ENCODE measurements at places on chromosomes 16 and 17.
A peak's percentile ranks its signal among the peaks of the same experiment; 100 is the strongest.

DNA sequence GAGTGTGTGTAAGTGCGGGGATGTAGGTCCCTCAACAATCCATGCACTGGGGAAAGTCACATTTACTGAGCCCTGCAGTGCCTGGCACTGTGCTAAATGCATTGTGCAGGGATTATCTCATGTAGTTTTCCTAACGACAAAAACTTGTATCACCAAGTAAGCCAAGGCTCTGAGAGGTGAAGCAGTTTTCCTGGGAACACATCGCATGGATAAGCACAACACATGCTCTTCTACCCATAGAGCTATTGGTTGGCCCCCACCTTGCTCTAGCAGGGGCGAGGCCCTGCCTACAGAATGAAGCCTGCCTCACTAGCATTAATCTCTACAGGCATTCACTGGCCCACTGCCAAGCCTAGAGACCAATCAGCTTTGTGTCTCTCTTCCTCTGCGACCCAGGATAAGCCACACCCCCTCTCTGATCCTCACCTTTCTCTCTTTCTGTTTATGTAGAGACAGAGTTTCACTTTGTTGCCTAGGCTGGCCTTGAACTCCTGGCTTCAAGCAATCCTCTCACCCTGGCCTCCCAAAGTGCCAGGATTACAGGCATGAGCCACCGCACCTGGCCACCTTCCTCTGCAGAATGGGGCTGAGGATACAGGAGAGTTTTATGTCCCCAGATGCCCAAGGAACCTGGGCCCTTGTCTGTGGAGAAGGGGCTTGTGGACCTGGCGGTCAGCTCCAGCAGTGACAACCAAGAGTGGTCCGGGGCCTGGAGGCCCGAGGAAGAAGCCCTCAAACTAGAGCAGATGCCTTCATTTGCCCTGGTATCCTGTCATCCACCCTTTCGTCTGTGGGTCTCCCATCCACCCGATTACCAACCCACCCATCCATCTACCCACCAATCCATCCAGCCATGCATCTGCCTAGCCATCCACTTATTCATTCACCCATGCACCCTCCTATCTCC is 12.8 kb downstream of the CDH16 start:
- DNase-seq: no peak

DNA sequence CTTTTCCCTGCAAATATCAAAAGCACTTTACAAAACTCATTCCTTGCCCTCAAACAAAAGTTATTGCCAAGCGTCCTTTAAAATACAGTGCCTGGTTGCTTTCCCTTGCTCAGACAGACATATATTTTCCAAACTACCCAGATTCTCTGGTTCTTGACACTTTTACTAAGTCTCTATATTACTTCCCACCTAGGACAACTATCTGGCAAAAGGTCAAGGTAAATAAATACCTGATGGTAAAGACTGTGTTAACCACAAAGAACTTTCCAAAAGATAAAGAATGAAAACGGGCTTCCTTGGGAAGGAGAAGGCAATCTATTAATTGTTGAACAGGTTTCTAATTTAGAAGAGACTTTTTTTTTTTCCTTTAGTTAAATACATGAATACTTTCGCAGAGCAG is 1.9 kb downstream of the HS3ST3A1 start:
- no peak for DNase-seq

GRCh38 chr17:31497994-31498826 is 106.7 kb downstream of the RAB11FIP4 start:
- DNase-seq: no peak

- DNase-seq: no peak
These were observed 10.9 kb downstream of the JPT2 start for GRCh38 chr16:1688807-1689560.

GRCh38 chr17:27563532-27563931 is 67.5 kb upstream of the LGALS9 start:
- DNase-seq: no peak

DNA sequence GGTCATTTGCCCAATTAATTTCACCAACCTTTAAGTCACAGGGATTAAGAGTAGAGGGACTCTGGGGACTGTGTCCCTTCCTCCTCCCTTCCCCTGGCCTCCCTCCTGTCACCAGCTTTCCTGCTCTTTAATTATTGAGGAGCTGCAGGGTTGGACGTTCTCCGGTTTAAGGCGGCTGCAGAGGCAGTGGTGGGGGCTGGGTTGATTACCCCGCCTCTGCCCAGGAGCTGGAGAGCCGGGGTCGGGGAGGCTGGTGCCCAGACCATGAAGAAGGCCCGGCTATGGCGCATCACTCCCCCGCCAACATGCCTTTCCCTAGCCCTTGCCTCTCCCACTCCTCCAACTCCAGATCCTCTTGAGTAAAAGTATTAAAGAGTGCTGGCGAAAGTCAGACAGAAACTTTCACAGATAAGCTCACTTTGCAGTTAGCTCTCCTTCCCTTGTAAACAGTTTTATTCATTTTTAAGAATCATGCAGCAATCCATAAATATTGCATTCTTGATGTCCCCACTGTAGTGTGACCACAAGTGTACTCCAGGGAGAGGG is 1.1 kb upstream of the FOXJ1 start:
- DNase-seq: no peak

DNA sequence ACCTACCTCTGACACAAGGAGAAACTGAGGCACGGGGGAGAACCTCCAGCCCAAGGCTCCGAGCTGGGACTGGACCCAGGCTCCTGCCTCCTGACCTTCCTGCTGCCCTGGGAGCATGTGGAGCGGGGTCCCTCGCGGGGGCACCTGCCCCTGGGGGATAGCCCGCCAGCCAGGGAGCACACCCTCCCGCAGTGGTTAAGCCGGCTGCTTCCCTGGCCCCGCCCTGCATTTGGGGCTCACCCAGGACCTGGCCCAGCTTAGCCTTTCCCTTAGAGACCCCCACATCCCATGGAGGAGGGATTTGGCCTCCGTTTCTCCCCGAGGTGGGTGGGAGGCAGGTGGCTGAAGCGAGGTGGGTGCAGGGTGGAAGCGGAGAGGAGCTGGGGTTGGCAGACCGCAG is 1.8 kb upstream of the CDH15 start:
- no peak for DNase-seq

- DNase-seq: no peak
These were observed 36.0 kb downstream of the OSBPL7 start for GRCh38 chr17:47785538-47786123.

- DNase-seq: no peak
These were observed 2.8 kb downstream of the ZNF629 start for GRCh38 chr16:30784215-30784614.

GRCh38 chr17:72539981-72540897 is 419.4 kb downstream of the SOX9 start:
- DNase-seq: peak; percentile 81

- DNase-seq: no peak
These were observed 92.7 kb downstream of the ABCC1 start for GRCh38 chr16:16042076-16042475.

DNA sequence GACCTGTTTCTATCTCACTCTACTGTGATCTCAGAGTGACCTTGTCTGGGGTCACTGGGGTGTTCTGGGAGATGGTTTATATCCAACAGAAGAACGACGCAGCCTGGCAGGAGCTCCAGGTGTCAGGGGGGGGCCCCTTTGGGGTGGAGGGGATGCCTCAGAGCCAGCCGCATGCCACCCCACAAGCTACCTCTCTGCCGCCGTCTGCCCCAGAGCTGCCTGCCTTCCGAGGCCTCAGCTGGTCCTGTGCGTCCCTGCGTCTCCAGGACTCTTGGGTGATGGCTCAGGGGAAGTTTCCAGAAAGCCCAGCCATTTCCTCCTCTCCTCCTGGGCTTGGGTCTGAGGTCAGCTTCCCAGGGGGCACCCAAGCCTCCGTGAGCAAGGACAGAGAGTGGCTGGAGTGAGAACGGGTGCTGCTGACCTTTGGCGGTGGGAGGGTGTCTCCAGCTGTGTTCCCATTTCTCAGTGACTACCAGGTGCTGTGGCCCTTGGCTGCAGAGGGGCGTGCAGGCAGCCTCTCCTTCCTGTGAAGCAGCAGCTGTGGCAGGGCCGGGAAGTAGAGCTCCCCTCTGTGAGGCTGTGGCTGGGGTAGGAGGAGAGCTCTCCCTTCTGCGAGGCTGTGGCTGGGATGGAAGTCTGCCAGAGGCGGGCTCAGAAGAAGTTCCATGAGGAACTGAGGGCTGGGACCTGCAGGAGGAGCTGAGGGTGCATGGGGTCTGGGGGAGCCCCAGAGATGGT is 19.8 kb downstream of the JPH3 start:
- DNase-seq: no peak

- no peak for DNase-seq
These were observed 4.6 kb upstream of the ZFHX3 start for GRCh38 chr16:73052576-73052975.

DNA sequence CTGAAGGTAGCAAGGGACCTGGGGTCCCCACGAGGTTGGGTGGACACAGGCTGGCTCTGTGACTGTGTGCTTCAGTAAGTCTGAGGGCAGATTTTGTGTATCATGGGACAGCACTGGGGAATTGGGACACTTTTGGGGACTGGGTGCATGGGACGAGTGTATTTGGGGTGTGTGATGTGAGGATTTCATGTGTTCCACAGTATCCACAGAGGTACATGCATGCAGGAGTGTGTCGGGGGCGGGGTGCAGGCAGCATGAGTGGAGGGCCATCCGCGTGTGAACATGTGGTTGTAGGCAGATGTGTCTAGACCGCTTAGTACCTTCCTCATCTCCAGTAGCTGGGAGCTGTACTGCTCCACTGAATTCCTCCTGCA is 1.1 kb upstream of the DLX3 start:
- no peak for DNase-seq

DNA sequence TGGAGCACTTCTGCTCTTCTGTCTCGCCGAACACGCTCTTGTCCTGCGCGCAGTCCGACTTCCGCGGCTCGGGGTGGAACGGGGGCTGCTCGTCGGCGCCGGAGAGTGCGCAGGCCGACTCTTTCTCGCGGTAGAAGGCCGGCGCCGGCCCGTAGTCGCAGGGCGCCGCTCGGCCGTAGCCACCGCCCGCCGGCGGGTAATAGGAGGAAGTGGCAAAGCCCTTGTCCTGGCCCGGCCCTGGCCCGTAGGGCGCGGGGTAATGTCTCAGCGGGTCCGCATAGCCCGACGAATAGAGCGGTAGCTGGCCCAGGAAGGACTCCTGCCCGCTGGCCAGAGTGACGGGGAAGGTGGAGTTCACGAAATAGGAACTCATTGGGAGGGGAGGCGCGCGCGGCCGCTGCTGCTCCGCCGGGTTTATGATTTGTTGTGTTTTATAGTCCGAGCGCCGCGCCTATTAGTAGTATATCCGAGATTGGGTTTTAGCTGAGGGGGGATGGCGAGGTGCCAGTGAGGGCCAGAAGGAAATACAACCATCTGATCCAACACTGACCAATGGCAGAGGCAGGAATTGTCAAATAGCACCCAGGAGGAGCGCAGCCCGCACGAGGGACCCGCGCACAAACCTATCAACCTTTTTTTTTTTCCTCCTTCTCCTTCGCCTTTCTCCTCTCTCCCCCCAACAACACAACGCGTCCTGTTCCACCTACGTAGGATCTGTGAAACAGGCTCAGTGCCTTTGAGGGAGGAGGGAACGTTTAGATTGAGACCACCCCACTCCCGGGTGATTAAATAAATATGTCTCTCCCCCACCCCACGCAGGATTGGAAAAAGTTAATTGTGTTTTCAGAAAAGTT is 4.4 kb upstream of the HOXB5 start:
- peak; percentile 72 for DNase-seq

- DNase-seq: peak; percentile 68
These were observed 5.0 kb downstream of the SLC5A2 start for GRCh38 chr16:31487720-31488467.

DNA sequence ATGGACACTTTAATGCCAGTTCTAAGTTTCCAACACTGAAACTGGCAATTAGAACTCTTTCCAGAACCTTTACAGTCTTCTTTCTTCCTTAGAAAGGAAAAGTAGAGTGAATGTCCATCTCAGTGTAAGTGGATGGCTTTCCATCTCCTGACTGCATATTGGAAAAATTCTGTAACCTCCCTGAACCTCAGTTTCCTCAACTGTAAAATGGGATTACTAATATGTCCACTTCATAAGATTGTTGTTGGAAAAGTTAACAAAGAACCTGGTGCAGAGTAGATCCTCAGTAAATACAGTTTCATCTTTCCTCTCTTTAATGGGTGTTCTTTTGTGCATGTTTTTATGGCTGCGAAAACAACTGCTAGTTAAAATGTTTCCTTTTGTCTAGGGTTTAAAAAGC is 2.6 kb downstream of the TMEM98 start:
- no peak for DNase-seq

DNA sequence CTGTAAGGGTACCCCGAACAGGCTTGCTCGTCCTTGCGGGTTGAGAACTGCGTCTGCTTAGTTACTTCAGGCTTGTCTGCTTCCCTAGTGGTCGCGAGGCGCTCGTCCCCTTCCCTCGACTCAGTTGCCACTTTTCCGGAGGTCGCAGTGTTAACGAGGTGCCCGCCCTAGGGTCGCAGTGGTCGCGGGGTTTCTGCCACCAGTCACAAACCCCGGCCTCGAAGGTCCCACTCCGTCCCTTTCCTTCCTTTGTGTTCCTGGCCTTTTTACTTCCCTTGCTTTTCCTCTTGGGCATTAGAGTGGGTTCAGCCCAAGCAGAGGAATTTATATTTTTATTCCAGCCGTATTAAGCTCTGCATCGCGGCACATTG is 299 bp downstream of the NUP85 start:
- DNase-seq: no peak

DNA sequence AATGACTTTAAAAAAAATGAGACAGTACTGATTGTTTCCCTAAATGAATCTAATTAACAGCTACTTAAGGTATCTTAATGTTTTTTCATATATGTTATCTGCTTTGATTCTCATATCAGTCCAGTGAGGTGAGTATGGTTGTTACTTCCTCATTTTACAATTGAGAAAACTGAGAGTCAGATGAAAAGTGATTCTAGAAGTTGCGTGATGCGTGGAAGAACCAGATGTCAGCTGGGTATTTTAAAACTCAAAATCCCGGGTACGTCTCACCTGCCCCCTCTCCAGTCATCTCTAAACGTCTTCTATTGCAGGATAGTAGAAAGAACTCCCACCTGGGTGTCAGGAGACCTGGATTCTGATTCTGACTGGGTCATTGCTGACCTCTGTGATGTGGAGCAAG is 89.2 kb downstream of the MAP2K6 start:
- peak; percentile 68 for DNase-seq

DNA sequence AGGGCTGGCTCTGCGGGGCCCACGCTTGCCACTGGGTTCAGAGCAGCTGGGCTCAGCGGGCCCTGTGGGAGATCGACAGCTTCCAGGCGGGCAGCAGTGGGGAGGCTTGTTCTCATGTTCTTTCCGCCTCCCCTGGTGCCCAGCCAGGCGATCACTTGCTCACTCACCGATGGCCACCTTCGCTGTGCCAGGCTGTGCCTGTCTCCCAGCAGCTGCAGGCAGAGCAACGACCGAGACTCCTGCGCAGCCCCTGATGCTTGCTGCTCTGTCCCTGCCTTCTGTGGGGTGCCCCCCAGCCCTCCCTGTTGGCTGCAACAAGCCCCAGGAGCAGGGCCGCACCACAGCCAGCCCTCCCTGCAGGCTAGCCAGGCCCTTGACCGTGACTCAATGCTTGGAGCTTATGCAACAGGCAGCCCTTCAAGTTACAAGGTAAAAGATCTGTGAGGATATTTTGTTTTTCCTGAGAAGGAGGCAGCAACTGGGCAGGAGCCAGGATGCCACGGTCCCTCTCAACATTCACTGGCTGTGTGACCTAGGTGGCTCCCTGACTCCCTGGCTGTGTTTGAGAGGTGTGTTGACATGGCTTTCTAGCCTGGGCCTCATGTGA is 9.6 kb upstream of the SPNS2 start:
- DNase-seq: no peak
